ENCODE measurements at places on chromosomes 2 and 18. TPM values are rescaled to one million over a fixed set of nuclear protein-coding genes. Genes with fewer than 3 reads are reported as not detected.

Gene HOXD9
- 0.82 TPM for total RNA-seq

Gene TLX2
- 0.31 TPM for total RNA-seq

Gene FHL2
- total RNA-seq, result 49.3 TPM

Gene GPBAR1
- 0.33 TPM for total RNA-seq

Gene OR6B3
- not detected for total RNA-seq

Gene C1GALT1C1L
- 2.2 TPM for total RNA-seq

Gene COLEC11
- 0.76 TPM for total RNA-seq

Gene RNU2-63P
- total RNA-seq, result not detected

Gene CABYR
- 16.2 TPM for total RNA-seq

Gene IRS1
- total RNA-seq, result 14.9 TPM

Gene CROCC2
- not detected for total RNA-seq

Gene RAX
- total RNA-seq, result not detected

Gene CPO
- total RNA-seq, result not detected
